NCI-H146 (cell line): ENCODE measurements at places on chromosomes 7 and 10.
A peak's percentile ranks its signal among the peaks of the same experiment; 100 is the strongest.

- DNase-seq: no peak
Measured at GRCh38 chr10:16953270-16953669, 136.0 kb upstream of the RSU1 start.

- DNase-seq: peak; percentile 15
Measured at GRCh38 chr7:155412416-155413253, 45.3 kb upstream of the EN2 start.

DNA sequence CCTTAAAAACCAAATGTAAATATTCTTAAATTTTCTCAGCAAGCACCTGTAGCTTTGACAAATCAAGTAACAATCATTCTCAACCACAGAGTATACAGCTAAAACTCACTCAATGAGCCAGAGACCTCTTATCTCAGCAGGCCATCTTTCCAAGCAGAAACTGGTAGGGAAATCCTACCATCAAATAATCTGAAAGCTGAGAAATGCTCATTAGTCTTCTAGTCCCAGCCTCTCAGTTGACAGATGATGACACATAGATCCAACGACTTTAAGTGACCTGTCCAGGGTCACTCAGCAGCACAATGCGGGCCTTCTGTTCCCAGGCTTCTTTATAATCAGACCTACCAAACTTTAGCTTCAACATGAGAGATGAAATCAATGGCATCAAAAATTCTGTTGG, 184.6 kb downstream of the SGMS1 start:
- no peak for DNase-seq

DNA sequence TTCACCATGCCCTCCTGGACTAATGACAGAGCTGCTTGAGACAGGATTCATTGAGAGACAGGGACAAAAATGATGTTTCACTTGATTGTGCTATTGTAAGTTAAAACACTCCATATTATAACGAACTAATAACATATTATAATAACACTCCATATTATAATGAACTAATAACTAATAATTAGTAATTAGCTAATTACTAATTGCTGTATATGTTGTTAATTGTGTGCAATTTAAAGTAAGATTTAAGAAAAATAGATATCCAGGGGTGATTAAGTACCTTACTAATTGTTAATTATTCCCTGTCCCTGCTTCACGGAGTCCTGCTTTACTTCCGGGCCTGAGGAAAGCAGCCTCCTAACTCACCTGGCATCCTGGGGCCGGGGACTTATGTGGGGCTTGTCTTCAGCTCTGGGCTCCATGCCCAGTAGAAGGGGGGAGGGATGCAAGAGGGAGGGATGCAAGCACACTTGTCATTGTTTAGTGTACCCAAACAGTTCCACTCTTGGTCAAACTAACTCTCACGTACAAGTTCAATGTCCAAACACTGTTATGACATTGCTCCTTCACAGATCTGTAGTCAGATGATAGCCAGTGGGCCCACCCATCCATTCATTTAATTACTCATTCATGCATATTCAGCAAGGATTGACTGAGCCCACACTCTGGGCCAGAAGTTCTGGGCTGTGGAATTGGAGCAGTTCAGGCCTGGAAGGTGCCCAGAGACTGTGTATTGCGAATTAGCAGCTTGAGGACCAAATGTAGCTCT, 53.8 kb downstream of the COL13A1 start:
- DNase-seq: no peak

DNA sequence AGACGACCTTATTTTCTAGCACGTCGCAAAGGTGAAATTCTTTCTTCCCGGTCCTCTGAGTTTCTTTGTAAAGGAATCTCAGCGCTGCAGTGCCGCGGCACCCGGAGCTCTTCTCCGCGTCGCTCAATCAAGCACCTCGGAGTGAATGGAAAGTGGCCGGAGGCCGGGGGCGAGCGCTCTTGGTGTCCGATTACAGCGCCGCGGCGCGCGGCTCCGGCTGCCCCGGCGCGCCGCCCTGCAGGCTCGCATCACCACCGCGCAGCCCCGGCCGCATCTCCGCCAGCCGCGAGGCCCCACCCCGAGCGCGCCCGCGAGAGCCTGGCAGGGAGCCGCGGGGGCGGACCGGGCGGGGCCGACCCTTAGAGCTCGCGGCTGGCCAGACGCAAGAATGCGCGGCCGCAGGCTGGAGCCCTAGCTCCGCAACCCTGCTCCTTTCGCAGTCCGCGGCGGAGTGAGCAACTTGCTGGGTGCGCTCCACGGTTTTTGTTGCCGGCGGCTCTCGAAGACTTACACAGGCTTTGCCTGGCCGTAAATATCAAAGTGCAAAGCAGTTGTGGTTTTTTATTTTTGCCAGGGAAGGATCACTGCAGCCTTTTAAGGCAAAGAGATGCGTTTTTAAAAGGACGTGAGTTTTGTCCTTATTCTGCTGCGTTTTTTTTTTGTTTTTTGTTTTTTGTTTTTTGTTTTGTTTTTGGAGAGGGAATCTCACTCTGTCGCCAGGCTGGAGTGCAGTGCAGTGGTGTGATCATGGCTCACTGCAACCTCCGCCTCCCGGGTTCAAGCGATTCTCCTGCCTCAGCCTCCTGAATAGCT, at the start of gene SEMA3C:
TSS of gene SEMA3C (minus strand) at position 143 of the 813 bp plus-strand sequence. CDS start 2,270 bp downstream, outside the sequence.
- DNase-seq: peak; percentile 74

GRCh38 chr7:102185796-102186195, 100.9 kb upstream of the SH2B2 start:
- DNase-seq: no peak

GRCh38 chr7:37074370-37074769, 350.1 kb upstream of the AOAH start:
- DNase-seq: no peak

DNA sequence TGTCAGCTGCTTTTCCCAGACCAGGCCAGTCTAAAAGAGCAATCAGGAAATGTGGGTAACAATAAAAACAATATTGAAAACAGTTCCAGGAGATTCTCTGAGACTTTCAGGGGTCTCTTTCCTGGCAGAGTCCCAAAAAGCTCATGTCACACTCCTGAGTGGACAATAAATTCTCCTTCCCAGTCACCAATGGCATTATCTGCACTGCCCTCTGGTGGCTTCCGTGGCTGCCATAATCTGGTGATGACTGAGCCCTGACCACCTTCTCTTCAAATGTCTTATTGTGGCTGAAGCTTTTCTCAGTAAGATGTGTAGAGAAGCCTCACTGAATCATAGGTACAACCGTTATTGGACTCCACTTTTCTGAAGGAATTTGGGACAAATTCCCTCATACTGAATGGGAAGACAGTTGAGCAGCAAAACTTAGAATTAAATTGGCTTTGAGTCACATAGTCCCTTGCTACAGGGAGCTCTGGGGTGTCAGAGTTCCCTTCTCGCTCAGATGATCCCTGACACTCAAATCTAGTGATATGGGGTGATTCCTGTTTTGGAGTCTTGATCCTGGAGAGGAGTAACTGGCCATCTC, 24.4 kb upstream of the ASAH2 start:
- peak; percentile 2 for DNase-seq

DNA sequence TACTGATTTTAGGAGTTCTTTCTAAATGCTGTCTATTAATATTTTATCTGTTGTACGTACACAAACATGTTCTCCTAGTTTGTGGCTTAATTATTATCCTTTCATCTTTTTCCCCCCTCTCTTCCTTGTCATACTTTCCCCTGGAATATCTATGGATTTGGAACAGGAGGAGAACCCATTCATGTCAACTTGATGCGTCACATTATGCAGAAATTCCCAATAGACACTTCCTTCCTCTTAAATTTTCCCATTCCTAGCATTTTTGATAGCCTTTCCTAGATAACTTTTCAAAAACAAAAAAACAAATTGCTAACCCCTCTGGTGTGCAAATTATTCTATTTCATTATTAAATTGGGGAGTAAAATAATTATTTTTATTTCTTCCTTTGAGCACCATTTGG, 36.2 kb downstream of the SLC35B4 start:
- no peak for DNase-seq

- DNase-seq: peak; percentile 76
Measured at GRCh38 chr10:69577268-69578232, 4.3 kb upstream of the NEUROG3 start.

GRCh38 chr7:30476459-30477145, 2.0 kb downstream of the NOD1 start:
- DNase-seq: peak; percentile 45

GRCh38 chr10:55782181-55782580, 578.9 kb downstream of the ZWINT start:
- DNase-seq: no peak

GRCh38 chr7:88003581-88003980, 69.5 kb downstream of the ADAM22 start:
- no peak for DNase-seq

- DNase-seq: no peak
Measured at GRCh38 chr7:30845426-30846135, 66.1 kb upstream of the AQP1 start.

DNA sequence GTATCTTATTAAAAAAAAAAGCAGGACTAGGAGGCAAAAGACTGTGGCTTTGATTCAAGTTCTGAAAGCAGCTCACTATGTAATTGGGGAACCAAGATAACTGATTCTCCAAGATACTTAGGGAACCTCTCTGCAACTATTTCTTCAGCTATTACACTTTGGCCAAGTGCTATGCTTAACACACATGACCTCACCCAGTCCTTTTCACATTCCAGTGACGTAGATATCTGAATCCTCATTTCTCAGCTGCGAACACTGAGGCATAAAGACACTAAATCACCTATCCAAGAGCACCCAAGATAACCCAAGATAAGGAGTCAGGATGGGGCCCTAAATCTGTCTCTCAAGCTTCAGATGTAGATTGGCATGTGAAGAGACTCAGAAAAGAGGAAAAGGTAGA, 133.6 kb downstream of the GLI3 start:
- DNase-seq: no peak

GRCh38 chr7:138654616-138655015, 46.5 kb downstream of the SVOPL start:
- no peak for DNase-seq

- peak; percentile 79 for DNase-seq
Measured at GRCh38 chr7:70271617-70272081, 673.4 kb downstream of the AUTS2 start.

- no peak for DNase-seq
Measured at GRCh38 chr10:69367469-69367868, 49.2 kb downstream of the TACR2 start.

- DNase-seq: no peak
Measured at GRCh38 chr7:15606561-15606960, 44.7 kb upstream of the AGMO start.

DNA sequence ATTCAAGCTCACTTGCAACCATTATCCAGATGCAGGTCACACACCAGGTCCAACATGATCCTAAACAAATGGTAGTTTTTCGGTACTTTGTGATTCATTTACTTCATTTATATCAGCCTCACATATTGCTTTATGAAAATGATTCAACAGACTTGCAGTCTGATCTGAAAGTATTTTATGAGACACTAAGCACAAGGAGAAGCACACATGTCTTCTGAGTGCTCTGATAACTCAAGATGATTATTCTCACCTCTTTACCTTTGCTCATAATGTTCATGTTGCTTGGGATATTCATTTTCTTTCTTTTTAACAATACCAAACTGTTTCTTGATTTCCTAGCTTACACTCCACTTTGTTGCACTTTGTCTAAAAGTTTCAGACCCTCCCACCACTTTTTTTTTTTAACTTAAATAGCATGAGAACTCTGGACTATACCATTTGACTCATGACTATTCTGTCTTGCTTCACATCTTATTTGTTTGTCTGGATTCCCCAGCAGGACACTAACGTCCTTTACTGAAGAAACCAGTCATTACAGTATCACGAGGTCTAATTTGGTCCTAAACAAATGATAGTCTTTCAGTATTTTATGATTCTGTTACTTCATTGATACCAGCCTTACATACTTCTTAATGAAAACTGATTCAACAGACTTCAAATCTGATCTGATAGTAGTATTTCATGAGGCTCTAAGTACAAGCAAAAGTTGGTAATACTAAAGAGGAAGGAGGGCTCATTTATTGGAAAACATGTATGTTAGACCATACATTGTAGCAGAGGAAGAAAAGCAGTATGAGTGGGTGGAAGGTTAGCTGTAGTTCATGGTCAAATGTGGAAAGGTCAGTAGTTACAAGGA, 171.8 kb upstream of the AHR start:
- no peak for DNase-seq

GRCh38 chr7:101553018-101553770, 75.9 kb downstream of the MYL10 start:
- DNase-seq: no peak

DNA sequence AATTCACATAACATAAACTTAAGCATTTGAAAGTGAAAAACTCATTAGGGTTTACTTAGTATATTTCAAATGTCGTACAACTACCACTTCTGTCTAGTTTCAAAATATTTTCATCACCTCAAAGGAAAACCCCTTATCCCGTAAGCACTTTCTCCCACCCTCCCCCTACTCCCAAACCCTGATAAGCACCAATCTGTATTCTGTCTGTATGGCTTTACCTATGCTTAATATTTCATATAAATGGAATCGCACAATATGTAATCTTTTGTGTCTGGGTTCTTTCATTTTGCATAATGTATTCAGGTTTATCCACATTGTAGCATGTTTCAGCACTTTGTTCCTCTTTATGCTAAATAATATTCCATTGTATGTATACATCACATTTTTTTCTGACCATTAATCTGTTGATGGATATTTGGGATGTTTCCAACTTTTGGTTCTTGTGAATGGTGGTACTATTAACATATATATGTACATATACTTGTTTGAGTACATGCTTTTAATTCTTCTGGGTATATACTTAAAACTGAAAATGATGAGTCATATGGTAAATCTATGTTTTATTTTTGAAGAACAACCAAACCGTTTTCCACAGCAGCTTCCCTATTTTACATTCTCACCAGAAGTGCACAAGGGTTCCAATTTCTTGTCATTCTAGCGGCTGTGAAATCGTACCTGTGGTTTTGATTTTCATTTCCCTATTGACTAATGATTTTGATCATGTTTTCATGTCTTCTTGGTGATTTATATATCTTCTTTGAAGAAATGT, 6.2 kb upstream of the STARD3NL start:
- DNase-seq: no peak

DNA sequence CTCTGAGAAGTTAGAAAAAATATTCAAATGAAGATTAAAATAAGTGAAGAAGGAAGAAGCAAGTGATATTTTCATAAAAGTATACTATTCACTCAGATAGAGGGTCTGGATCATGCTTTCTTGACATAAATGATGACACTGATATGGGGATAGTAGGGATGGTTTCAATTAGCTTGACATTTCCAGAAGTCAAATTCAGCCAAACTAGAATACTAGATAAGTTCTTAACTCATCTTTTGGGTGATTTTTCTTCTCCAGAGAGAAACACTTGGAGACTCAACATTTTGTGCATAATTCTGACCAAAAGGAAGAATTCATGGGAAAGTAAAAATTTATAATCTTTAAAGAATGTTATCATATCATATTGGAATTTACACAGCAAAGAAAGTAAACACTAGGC, 152.0 kb upstream of the LRGUK start:
- no peak for DNase-seq

GRCh38 chr7:108413337-108413736, 42.9 kb downstream of the NRCAM start:
- DNase-seq: no peak
